ENCODE measurements at places on chromosomes 7 and 10. TPM values are rescaled to one million over a fixed set of nuclear protein-coding genes. Genes with fewer than 3 reads are reported as not detected.

GRCh38 chr10:653991-654646, 35.3 kb downstream of the DIP2C start:
- no peak overlapping the region for H3K27ac ChIP-seq
- H3K27me3 ChIP-seq, result no peaks in the 10 kb centered on the region
- H3K36me3 ChIP-seq, result no peaks in the 10 kb centered on the region
- peaks cover 38% of the 10 kb centered on the region for H3K4me1 ChIP-seq

INHBA gene
- 24.0 TPM for total RNA-seq

GRCh38 chr10:102285133-102285532, 39.8 kb downstream of the GBF1 start:
- peaks cover 10% of the 10 kb centered on the region for H3K4me1 ChIP-seq
- no peak for DNase-seq
- no peaks in the 10 kb centered on the region for H3K36me3 ChIP-seq
- no peak overlapping the region for H3K27ac ChIP-seq
- no peaks in the 10 kb centered on the region for H3K27me3 ChIP-seq

ARL5B gene
- 18.6 TPM for total RNA-seq

DNA sequence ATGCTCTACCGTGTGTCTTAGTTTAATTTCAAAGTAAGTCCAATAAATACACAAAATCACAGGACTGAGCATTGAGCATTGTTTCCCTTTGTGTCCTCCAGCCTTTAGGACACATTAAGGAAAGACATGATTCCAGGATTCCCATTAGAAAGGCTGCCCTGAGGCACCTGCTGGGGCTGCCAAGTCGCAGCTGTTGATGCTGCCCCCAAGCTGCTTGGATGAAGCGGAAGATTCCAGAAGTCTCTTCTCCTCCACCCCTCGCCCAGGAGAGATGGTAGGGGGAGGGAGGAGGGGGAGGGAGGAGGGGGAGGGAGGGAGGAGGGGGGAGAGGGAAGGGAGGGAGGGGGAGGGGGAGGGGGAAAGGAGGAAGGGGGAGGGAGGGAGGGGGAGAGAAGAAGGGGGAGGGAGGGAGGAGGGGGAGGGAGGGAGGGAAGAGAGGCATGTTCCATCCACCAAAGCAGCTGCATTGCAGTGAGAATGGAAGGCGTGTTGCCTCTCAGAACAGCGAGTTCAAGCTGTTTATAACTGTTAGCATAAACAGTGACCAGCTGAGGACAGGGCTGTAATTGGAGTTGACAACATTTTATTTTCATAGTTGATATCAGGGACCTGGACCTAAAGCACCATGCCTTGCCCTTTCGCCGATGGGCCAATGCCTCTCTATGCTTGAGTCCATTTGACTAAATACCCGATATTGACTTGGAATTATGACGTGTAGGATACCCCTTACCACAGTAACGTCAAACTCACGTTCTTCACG, 67.3 kb downstream of the DIP2C start:
- no peak overlapping the region for H3K4me3 ChIP-seq
- H3K4me1 ChIP-seq, result peaks cover 19% of the 10 kb centered on the region
- H3K27me3 ChIP-seq, result no peaks in the 10 kb centered on the region
- H3K27ac ChIP-seq, result no peak overlapping the region
- no peaks in the 10 kb centered on the region for H3K36me3 ChIP-seq
- DNase-seq, result no peak

- DNase-seq, result no peak
- H3K4me1 ChIP-seq, result no peaks in the 10 kb centered on the region
- H3K4me3 ChIP-seq, result no peak overlapping the region
- H3K36me3 ChIP-seq, result no peaks in the 10 kb centered on the region
Measured at GRCh38 chr10:43039624-43040481, 37.0 kb upstream of the RET start.

CACUL1 gene
- total RNA-seq, result 42.9 TPM

DNA sequence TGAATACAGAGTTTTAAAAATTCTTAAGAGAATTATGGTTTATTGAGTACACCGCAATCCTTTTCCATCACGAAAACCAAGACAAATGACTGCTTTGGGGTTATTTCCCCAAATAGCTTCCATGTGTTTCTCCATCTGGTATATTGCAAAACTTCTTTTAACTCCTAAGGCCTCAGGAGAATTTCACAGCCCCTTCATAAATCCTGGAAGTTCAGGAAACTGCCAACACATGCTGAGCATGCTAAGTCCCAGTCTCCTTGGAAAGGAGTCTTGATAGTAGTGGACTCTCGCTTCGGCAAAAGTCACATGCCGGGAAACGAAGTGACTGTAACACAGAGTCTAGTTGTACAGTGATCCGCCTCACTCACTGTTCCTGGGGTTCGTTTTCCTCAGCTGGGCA, 88.1 kb upstream of the RSU1 start:
- no peak overlapping the region for H3K4me3 ChIP-seq
- H3K27ac ChIP-seq, result no peak overlapping the region
- H3K27me3 ChIP-seq, result no peaks in the 10 kb centered on the region
- no peaks in the 10 kb centered on the region for H3K36me3 ChIP-seq
- no peak for DNase-seq

Data from thoracic aorta (tissue), 2 donors.